NCI-H2081 treated with DMSO at 0.1 percent for 48 hours (cell line): ENCODE measurements at places on chromosomes 7 and 10.

GRCh38 chr10:71414359-71414758 lies 17.6 kb downstream of the CDH23 start:
- DNase-seq, result no peak

- DNase-seq, result no peak
These were observed 131.8 kb downstream of the SEMA3E start for GRCh38 chr7:83517035-83517700.

GRCh38 chr10:5595994-5596471 lies 70.4 kb downstream of the ASB13 start:
- no peak for DNase-seq

- DNase-seq, result no peak
These were observed 79.7 kb upstream of the ZNF722 start for GRCh38 chr7:63918986-63919385.

GRCh38 chr10:124903111-124903510 lies 38.8 kb upstream of the ZRANB1 start:
- no peak for DNase-seq

- DNase-seq, result no peak
These were observed 5.5 kb downstream of the CREB3L2 start for GRCh38 chr7:137996386-137996851.

GRCh38 chr10:116201011-116201410 lies 72.0 kb downstream of the GFRA1 start:
- no peak for DNase-seq

DNA sequence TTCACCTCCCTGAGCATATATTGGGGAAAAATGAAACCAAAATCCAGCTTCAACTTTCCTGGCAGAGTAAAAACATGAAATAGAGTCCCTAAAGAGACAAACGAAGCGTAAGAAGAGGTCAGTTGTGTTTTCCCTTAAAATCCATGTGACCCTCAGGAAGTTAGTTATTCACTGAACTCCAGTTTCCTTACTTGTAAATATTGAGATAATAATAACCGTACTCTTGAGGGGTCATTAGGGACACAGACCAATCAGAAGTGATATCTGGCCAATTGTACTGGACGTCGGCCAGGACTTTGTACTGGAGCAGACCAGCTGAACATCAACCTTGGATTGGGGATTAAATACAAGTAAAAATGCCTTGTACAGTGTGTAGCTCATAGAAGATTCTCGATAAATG lies 167.0 kb downstream of the GATA3 start:
- no peak for DNase-seq

- no peak for DNase-seq
These were observed 47.6 kb downstream of the TSPAN15 start for GRCh38 chr10:69498711-69499471.

GRCh38 chr7:149735779-149736477 lies 37.5 kb downstream of the ZNF467 start:
- no peak for DNase-seq

- DNase-seq, result no peak
These were observed 191.9 kb downstream of the CDK14 start for GRCh38 chr7:90788052-90788451.

DNA sequence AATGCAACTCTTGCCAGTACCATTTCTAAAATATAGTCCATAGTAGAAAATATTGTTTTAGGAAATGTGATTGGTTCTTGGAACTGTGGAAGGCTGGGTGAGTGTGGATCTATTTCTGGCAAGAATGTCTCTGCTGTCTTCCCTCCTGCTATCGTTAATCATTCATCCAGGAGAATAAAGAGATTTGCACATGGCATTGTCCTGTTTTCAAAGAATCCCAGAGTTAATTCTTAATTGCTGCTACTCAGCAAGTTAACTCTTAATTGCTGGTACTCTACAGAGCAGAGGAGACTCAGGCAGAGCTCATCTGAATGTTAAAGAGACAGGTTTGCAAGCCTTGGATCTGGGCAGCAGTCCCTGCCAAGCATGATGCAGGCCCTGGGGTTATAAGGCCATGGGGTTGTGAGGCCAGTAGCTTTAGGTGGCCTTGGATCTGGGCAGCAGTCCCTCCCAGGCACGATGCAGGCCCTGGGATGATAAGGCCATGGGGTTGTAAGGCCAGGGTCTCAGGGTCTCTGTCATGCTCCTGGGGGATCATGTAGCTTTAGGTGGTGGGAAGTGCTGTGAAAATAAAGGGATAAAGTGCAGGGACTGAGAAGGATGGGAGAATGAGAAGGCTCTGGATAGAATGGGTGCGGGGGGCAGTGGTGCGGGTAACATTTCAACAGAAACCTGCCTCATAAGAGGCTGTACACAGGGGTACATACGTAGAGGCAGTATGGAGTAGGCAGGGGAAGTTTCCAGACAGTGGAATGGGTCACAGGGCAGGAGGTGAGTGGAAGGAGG lies 162.3 kb downstream of the SVIL start:
- DNase-seq, result no peak

GRCh38 chr7:12524794-12525386 lies 45.6 kb upstream of the SCIN start:
- DNase-seq, result peak; percentile 53

DNA sequence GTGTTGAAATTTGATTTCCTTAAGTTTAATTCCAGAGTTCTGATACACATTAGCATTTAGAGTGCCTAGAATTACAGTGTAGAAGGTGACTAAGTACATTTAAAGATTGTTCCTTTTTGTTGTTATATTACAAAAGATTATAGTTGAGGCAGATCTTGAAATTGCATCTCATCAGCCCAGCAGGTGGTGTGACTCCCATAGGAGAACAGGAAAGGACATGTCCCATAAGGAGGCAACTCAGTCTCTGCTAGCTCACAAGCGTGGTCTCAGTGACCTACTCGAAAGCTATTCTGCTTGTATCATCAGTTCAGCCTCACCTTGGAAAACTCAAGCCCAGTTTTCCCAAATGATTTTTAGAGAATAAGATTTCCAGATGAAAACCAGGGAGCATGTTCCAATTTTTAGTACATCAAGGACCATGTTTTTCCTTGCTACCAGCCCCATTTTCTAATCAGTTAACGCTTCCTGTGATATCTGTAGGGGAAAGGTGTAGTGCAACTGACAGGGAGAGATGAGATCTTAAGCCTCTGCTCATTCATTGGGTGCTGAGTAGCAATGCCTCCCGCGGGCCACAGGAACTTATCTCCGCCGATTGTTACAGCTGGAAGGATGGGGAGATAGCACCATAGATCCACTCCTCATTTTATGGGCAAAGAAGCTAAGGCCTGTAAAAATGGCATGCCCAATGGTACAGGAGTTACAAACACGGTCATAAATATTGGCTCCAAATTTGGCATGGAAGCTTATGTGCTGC lies 1.1 kb upstream of the GNAI1 start:
- no peak for DNase-seq

- no peak for DNase-seq
These were observed 27.4 kb upstream of the ABLIM1 start for GRCh38 chr10:114685456-114685855.

GRCh38 chr7:150409300-150410030 lies 30.3 kb downstream of the ZNF775 start:
- no peak for DNase-seq

DNA sequence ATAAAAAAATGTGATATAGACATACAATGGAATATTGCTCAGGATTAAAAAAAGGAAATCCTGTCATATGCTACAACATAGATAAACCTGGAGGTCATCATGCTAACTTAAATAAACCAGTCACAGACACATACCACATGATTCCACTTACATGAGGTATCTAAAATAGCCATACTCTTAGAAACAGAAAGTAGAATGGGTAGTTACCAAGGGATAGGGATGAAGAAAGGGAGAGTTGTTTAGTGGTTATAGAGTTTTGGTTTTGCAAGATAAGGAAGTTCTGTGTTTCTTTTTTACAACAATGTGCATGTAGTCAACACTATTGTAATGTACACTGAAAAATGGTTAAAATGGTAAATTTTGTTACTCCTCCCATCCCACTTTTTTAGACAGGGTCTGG lies 30.5 kb downstream of the BICC1 start:
- DNase-seq, result no peak

DNA sequence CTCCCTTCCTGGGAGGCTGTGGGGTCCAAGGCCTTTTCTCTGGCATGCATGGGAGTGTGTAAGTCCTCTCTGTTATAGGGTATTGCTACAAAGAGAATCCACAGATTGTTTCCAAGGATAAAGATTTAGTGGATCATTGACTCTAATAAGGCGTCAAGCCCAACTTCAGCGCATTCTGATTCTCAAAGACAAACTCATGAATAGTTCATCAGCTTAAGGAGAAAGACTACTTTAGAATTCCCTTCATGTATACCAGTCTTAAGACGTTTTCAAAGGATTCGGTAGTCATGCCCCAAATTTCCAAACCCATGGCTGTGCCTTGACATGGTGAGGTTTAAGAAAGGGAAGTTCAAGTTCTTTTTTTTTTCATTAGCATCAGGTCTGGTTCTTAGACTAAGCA lies 46.6 kb upstream of the ABLIM1 start:
- no peak for DNase-seq

- DNase-seq, result no peak
These were observed 86.4 kb upstream of the KIF5B start for GRCh38 chr10:32142646-32143045.

DNA sequence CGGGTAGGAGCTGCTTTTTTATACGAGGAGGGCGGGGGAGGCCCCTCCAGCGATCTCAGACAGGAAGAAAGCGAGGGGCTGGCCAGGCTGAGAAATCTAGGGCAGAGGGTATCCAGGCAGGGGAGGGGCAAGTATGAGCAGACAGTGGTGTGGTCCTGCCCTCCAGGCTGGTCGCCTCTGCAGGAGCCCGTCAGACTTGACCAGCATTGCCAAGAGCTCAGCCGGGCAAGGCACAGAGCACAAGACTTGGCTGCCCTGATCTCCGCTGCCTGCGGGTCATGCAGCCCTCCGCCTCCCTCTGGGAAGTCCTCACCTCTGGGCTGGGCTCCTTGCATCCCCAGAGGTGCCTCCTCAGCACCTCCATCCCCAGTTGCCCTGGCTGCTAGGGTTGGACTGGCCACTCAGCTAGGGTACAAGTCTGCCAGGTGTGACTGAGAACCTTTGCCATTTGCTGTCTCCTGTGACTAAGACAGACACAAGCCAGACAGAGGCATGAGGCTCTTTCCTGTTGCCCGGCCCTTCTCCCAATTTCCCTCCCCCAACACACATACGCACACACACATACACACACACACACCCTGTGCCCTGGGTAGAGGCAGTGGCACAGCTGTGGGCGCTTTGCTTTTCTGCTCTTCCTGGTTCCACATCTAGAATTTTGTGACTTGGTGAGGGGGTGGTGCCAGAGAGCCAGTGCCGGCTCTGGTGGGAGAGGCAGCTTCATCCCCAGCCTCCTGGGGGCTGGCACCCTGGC lies 59.1 kb upstream of the PPIF start:
- DNase-seq, result no peak

DNA sequence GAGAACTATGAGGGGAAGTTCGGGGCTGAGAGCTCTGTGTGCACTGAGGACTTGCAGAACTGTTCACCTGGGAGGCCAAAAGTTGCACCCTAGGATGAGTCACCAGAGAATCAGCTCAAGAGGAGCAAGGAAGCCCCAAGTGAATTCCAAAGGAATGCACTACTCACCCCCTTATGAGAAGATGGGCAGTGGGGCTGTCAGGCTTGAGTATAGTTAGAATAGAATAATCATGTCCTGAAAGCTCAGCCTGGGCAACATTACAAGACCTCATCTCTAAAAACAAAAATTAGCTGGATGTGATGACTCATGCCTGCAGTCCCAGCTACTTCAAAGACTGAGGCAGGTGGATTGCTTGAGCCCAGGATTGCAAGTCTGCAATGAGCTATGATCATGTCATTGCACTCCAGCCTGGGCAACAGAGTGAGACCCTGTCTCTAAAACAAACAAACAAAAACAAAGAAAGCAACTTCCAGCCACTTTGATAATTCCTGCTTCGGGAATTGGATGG lies 30.0 kb downstream of the MAP3K8 start:
- DNase-seq, result no peak

- DNase-seq, result no peak
These were observed 79.8 kb downstream of the GAD2 start for GRCh38 chr10:26296360-26296759.

DNA sequence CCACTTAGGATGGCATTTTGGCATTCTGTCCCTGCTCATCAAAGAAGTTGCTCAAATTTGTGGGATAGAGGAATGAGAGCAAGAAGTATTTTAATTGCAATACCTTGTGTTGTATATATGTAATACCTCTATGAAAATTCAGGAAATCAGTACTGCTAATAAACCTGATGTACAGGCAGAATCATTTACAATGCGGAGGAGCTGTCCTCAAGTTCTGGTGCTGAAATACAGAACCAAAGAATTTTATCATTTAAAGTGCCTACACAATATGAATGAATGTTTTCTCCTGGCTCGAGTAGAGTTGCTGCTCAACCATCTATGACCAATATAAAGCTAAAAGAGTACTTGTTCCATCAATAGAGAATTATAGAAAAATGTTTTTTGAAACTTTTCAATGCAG lies 305.8 kb downstream of the PLXNA4 start:
- no peak for DNase-seq

DNA sequence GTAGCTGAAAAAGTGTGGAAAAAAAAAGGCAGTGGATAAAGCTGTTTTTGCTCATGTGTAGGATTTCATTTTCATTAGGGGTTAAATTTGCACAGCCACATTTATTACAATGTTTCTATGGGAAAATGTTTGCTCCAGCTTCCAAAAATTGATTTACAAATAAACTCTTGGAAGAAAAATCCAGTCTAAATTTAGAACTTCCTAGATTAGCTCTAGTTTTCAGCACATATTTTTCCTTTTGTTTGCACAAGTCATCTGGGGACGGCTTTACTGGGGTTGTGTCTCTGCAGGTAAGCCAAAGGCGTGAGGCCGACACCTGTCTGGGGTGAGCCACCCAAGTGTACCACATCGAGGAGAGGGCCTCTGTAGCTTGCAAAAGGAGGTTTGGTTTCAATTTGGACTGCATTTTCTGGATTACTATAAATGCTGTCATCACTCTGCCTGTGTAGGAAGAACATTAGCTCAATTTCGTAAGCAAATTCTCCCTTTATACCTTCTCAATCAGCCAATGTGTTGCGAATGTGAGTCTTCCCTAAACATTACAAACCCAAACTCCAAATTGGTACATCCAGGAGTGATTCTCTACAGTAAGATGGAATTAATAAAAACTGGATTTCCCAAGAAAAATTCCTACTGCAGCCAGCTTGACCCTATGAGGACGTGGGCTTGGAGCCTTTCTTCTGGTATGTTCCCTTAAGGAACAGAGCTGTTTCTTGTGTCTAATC lies 89.5 kb upstream of the ZNF438 start:
- no peak for DNase-seq

GRCh38 chr7:17680943-17681351 lies 259.3 kb downstream of the SNX13 start:
- peak; percentile 4 for DNase-seq

- DNase-seq, result no peak
These were observed 40.2 kb downstream of the PDSS1 start for GRCh38 chr10:26737730-26738129.

DNA sequence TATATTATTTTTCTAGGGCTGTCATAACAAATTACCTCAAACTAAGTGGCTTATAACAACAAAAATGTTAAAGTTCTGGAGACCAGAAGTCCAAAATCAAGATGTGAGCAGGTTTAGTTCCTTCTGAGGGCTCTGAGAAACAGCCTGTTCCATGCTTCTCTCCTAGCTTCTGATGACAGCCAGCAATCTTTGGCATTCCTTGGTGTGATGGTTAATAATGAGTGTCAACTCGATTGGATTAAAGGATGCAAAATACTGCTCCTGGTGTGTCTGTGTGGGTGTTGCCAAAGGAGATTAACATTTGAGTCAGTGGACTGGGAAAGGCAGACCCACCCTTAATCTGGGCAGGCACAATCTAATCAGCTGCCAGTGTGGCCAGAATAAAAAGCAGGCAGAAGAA lies 26.3 kb upstream of the TNKS2 start:
- DNase-seq, result no peak

- no peak for DNase-seq
These were observed 558 bp downstream of the TCTN3 start for GRCh38 chr10:95693071-95693667.
